ENCODE measurements at places on chromosomes 12 and 14. TPM values are rescaled to one million over a fixed set of nuclear protein-coding genes. Genes with fewer than 3 reads are reported as not detected.
A peak's percentile ranks its signal among the peaks of the same experiment; 100 is the strongest.

- DNase-seq: peak; percentile 73
Measured at GRCh38 chr14:103629503-103630121, 601 bp downstream of the KLC1 start.

GRCh38 chr14:75279153-75279762 lies 630 bp downstream of the FOS start:
- peak; percentile 89 for DNase-seq

Gene RPL10L
- not detected for total RNA-seq

DNA sequence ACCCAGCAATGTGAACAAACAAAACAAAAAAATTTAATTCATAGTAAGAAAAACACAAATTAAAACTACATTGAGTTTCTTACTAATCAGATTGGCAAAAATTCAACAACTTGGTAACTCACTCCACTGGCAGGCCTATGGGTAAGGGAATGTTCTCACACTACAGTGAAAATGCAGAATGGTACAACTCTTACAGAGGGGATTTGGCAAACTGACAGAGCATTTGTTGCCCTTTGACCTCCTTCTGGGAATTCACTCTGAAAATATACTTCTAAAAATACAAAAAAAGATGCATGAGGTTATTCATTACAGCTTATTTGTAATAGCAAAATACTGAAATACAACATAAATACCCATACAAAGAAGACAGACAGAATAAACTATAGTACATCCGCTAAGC lies 32.8 kb downstream of the ABCD2 start:
- DNase-seq: no peak

DNA sequence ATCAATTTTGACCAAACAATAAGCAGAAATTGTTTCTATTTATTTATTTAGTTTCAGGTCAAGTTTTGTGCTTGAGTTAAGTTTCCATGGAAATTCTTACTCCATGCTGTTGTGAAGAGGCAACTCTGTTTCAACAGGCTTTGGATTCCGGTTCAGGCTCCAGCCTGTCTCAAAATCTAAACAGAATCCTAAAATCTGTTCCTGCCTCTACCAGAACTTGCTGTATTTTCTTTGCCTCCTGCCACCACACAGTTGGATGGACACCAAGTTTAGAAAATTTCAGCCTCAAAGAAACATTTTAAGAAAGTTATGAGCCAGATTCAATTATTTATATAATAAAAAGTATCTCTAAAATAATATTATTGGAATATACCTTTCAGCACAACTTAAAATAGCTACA lies 330.9 kb downstream of the FOXG1 start:
- DNase-seq: no peak

Gene FAM181A
- 0.37 TPM for total RNA-seq

DNA sequence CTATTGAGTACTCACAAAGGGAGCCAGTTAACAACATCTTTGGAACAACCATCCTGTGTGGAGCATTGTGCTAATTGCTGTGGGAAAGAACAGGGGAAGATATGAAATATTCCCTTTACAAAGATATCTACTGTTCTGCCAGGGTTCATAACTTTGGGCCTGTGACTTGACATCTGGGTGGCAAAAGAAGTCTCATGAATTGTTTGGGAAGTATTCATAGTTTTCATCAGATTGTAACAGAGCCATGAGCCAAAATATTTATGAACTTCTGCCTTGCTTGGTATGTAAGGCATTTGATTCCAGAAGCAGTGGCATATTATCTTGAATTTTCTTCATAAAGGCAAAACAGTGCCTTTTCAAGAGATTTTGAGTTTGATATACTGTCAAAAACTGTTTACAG lies 816.2 kb downstream of the DIO2 start:
- DNase-seq: no peak

GRCh38 chr14:100710391-100710790 lies 16.3 kb upstream of the DLK1 start:
- no peak for DNase-seq

Gene B4GALNT3
- 0.61 TPM for total RNA-seq

- no peak for DNase-seq
Measured at GRCh38 chr12:44317651-44318126, 481.8 kb downstream of the TMEM117 start.

GRCh38 chr14:51897791-51898355 lies 37.5 kb downstream of the GNG2 start:
- DNase-seq: no peak

Gene CIDEB
- 18.7 TPM for total RNA-seq

Gene PTMS
- 712 TPM for total RNA-seq
